Stimulated activated CD8-positive, alpha-beta memory T cell treated with anti-CD3 and anti-CD28 coated beads, Interleukin-2, amount 100 ng/mL, for 1 hour (primary cell): ENCODE measurements at places on chromosomes 1 and 21.

DNA sequence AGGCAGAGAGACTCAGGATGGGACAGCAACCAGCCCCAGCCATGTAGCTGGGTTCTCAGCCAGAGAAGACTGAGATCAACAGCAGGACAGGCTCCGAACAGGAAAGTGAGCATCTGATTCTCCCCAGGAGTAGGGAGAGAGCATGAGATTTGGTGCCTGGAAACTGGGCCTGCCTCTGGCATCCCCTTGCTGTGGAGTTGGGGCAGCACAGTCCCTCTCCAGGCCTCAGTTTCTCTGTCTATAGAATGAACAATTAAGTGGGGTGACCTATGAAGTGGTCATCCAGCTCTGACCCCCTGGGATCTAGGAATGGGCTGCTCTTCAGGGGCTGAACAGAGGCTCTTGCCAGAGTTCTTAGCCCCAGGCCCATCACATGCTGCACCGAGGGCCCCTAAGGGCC, 55.6 kb downstream of the KLHDC7A start:
- DNase-seq = no peak

- no peak for DNase-seq
These were observed 43.9 kb upstream of the LYST start for GRCh38 chr1:235910357-235911299.

DNA sequence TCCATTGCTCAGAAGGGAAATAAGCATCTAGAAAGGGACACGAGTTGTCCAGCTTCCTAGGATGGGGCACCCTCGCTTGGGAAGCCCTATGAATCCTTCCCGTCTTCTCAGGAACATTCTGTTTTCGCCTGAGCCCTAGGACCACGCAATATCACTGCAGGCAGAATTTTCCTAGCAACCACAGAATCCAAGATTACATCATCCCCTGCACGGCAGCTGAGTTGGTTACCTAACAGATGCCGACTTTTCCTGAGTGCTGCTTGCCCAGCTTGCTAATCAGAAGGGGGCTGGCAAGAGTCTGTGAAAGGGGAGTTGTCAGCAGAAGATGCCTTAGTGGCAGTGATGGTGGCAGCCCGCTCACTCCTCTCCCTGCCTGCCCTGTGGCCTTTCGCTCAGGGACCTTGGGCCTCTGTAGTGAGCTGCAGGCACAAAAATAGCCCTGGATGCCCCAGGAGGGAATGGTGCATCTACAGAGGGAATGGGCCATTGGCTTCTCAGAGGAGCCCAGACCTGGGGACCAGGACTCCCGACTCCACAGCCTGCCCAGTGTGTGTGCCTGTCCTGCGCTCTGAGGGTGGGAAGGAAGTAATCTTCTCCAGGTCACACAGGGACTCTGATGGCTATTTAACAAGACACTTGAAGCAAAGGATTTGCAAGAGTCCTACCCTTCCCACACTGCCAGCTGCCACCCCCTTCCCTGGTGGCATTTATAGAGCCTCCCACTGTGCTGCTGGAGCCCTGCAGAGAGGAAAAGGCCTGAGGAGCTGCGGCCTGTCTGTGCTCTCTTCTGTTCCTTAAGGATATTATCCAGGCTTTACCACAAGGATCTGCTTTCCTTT, 28.9 kb upstream of the CLSTN1 start:
- DNase-seq = no peak

GRCh38 chr1:45437323-45437722, 53.6 kb downstream of the TESK2 start:
- DNase-seq = no peak

DNA sequence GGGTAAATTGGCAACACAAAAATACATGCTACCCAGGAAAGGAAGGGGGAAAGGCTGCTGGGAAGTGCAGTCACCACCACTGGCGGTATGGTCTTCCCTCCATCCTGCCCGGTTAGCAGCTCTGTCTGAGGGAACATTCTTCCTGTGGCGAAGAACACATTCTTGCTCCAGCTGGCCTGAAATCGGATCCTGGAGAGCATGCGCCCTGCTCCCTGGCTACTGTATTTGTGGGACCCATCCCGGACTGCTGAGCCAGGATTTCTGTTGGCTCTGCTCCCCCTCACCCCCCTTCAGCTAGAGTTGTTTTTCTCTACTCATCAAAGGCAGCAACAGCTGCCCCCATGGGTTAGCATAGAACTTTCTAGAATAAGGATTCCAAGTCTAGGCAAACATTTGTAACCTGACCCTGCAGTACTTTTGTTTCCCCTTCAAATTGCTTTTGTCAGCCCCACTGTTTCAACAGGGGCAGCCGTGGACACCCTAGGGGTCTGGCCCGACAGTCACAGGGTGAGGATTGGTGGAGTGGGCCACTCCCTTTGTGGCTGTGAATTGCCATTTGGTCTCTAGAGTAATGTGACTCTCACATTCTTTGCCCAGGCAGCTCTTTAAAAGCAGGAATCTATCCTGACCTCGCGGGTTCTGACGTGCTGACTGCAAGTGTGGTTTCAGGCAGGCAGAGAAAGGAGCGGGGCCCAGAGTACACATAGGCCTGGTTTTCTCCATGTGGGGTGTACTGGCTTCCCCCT, 157.7 kb downstream of the TOMM20 start:
- DNase-seq = no peak

- DNase-seq = no peak
These were observed 638.3 kb downstream of the MATN1 start for GRCh38 chr1:30084909-30085571.

- no peak for DNase-seq
These were observed 143.8 kb downstream of the MATN1 start for GRCh38 chr1:30579580-30579979.

DNA sequence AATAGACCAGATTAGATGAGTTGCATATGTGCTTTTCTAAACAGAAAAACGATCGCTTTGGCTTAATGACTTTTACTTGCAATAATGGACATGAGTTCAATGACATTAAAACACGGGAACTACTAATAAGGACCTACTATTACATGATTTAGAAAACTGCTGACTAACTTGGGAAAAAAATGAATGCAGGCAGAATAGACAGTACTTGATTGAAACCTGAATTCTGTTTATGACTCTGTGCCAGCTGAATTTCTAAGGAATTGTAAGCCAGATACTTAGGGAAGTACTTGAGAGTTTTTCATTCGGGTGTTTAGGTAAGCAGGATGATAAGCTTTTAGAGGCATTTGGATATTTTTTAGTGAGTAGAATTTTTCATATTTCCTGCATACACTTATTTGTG, 12.0 kb downstream of the ADGRL2 start:
- no peak for DNase-seq

GRCh38 chr21:19218163-19218562, 814.6 kb upstream of the TMPRSS15 start:
- DNase-seq = no peak

GRCh38 chr1:240831922-240832321, 220.0 kb upstream of the GREM2 start:
- no peak for DNase-seq

- DNase-seq = no peak
These were observed 176.4 kb downstream of the ZNF281 start for GRCh38 chr1:200233393-200233792.

- DNase-seq = no peak
These were observed 57.5 kb downstream of the CD247 start for GRCh38 chr1:167460836-167461235.

GRCh38 chr1:240284656-240285414, 193.2 kb downstream of the FMN2 start:
- no peak for DNase-seq

DNA sequence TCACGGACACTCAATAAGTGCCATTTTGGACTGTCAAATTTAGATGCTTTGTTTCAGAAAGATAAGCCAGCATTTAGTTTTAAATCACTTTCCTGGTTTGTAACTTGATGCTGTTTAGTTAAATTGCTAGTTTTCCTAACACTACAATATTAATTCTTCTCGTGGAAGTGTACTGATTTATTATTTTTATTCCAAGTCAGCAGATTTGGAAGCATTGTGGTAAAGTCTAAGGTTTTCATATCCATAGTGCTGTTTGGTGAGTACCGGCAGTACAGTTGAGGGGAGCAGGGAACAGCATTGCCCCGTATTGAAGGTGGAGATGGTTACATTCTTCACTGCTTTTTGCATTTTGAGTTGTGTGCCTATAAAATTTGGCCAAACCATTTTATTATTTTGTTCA, 36.3 kb downstream of the S100B start:
- no peak for DNase-seq

DNA sequence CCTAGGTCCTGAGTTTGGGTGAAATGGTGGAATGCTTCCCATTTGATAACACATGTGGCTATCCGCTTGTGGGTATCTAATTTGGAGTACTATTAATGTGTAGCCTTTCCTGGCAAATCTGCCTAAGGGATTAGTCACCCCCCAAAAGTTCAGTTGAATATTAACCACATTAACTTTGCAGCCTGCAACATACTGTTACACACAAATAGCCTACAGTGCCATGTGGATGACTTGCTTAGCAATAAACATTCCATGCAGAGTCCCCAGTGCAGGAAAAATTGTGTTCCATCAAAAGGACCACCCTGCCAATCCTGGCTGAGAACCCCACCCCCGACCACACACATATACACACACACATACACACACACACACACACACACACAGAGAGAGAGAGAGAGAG, 303.3 kb upstream of the ESRRG start:
- no peak for DNase-seq

DNA sequence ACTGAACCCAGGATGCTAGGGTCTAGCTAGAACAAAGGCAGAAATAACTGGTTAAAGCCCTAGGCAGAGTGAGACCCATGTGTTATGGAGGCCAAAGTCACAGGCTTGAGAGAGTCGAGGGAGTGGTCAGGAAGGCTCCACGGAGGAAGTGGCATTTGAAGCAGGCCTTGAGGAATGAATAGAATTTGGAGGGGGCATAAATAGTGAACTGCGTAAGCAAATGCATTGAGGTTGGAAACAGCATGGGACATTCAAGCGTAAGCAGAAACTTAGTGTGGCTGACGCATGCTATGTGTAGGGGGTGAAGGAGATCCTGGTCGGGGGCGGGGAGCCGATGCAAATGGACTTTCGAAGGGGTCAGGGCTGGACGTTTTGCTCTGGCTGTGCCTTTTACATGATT, 11.5 kb downstream of the AZIN2 start:
- no peak for DNase-seq

DNA sequence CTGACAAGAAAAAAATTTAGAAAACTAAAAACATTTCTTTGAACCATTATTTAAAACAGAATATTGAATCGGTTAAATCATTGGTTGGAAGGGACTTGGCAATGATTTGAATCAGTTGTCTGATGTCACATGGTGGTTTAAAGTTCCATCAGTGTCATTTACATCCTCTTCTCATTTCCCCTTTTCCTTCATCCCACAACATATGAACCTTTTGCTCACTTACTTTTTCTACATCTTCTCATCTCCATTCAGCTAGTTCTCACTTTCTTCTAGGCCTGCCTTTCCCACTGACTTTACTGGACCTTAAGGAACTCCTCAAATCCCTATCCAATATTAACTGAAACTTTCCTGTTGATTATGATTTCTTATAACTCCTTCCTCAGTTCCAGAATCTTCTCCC, 58.5 kb downstream of the PHACTR4 start:
- no peak for DNase-seq

GRCh38 chr1:160774886-160775719, 20.9 kb upstream of the LY9 start:
- no peak for DNase-seq

- DNase-seq = no peak
These were observed 242.1 kb upstream of the JUN start for GRCh38 chr1:59025898-59026426.

DNA sequence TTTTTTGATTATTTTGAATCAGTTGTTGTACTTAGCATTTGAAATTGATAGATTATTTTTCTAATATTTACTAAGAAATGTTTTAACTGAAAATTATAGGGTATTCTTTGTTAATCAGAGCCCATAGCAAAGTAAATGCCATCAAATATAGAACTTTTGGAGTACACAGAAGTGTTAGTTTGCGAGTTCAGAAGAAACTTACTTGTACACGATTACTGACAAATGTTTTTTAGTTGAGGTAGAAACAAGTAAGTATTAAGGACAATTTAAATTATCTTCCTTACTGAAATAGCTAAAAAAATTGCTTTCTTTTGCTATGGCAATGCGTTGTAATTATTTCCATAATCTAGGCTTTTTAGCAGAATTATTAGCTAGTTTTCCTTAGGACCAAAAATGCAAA, 692.2 kb downstream of the USP25 start:
- DNase-seq = no peak

DNA sequence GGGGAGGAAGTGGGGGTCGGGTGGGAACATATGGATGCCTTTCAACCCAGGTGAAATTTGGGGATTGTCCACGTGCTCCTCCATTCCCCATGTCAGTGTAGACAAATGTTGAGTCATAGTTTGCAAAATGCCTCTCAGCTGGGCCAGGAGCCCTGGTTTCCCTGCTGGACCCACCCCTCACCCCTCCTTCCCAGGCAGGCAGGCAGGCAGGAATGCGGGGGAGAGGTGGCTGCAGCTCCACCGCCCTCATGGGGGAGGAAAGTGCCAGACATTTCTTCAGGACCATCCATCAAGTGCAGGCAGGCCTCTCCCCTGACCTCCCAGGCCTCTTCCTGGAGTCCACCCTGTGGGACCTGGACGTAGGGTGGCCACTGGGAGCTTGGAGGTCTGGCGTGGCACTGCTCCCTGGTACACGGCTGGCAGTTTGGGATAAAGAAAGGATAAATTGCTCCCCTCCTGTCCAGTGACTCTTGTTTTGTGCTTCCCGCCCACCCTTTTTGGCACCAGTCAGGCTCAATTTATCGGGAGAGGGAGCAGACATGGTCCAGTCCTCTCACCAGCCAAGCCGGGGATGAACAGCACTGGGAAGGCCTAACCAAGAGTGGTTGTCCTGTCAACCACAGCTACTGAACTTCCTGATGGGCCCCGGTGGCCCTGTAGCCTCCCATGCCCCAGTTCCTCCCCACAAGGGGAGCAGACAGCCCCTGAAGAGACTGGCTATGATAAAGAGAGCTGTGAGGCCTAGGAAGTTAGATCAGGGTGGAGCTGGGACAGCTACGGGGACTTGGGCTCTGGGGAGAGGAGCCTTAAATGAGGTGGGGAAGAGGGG, 18.9 kb downstream of the NPR1 start:
- DNase-seq = no peak

- DNase-seq = no peak
These were observed 33.4 kb downstream of the SLAMF6 start for GRCh38 chr1:160489513-160490261.

- no peak for DNase-seq
These were observed 102.1 kb upstream of the ZBTB40 start for GRCh38 chr1:22349362-22350043.
